MV-4-11 (cell line): ENCODE measurements at places on chromosomes 16 and 17.
A peak's percentile ranks its signal among the peaks of the same experiment; 100 is the strongest.

DNA sequence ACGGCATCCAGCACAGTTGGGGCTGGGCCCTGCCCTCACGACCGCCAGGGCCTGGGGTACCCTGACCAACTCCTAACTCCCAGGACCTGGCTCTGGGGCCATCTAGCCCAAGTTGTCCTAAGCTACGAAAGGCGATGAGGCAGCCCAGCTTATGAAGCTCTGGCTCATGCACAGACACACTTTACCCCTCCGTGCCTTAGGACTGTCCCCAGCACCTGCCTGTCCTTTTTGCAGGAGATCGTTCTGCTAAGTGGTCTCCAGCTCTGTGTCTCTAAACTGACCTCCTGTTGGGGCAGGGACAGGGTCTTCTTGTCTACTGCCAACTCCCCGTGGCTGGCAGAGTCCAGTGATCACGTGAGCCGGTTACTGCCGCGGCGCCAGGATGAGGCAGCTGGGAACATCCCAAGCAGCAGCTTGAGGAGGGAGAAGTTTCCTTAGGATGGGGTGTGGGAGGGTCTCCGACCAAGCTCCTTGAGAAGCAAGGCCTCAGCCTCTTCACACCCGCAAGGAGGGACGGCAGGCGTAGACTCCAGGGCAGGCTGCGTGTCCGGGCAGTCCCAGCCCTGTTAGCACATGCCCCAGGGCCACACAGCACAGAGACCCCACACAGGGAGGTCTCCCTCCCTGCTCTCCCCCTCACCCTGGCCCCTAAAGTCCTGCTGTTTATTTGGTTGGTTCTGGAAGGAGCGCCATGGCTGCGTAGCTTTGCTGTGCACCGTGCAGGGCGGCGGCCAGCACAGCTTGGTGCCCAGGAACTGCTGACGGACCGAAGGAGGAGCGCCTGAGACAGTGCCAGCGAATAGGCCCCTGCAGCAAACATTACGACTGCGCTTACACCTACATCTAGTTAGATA, 16.4 kb upstream of the METRNL start:
- no peak for DNase-seq

- peak; percentile 80 for DNase-seq
Observed at GRCh38 chr16:66478733-66479511, 51.8 kb downstream of the BEAN1 start.

DNA sequence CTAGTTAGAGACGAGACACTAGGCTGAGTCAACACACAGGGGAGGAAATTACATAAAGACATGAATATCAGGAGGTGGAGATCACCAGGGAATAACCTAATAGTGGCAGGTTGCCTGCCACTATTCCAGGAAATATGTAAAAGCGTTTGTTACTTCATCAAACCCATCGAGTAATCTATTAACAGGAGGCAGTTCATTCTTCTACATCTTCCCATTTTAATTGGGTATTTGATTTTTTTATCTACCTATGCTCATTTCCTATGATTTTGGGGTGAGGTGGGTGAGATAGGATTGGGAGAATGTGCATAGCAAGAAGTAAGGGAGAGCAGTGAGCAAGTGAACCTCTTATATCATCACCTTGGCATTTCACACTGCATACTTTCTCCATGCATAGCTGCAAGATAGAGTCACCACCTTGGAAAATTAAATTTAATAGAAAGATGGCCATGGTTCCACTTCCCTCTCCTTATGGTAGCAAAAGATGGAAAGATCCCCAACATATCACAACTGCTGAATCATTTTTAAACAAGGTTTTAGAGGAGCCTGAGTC, 312.2 kb downstream of the TMEM114 start:
- no peak for DNase-seq

- no peak for DNase-seq
Observed at GRCh38 chr17:2453325-2453724, 52.5 kb upstream of the MNT start.

DNA sequence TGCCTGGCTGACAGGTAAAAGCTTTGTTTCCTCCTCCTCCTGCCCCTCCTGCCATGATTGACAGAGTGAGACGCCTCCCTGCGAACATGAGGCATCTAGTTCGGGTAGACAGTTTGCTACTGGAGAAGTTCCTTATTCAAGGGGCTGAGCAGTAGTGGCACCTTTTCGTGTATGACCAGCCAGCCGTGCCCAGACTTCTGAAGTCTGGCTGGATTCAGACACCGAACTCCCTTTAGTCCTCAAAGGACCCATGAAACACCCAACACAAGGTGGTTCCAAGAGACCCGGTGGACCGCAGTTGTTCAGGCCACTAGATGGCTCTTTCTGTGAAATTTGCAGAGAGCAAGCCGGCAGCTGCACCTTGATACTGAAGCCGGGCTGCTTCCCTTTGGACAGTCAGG, 192.8 kb downstream of the XYLT1 start:
- DNase-seq = no peak

DNA sequence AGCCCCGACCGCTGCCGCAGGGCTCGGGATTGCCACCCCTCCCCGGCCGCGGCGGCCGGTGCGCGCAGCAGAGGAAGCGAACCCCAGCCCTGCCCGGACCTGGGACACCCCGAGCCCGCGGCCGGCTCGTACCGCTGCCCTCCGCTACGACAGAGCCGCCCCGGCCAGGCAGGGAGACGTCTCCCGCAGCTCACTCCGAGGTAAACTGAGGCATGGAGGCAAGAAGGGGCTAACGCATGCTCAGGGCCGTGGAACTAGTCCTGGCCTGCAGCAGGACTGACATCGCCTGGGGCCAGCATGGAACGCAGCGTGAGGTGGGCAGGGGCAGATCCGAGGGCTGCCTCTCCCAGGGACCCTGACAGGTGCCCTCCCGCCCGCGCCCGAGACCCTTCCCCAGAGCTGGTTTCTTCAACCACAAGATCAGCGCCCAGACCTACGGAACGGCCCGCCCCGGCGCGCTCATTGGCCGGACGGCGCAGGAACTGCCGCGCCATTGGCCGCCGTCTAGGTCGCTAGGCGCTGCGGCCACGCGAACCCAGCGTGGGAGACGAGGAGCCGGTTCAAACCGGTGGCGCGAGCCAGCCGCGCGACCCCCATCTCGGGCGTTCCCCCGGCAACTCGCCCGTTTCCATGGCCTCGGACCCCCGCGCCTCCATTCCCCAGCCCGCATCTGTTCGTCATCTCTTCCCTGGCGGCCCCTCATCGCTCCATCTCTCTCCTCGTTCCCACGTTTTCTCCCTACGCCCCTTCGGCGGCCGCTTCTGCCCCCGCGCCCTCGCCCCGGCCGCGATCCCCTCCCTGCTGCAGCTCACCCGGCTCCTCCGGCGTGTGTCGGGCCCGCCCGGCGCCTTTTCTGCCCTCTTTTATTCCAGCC, at the start of gene SLC43A2:
Gene SLC43A2 (minus strand): TSS at position 853 of the 874 bp plus-strand sequence. CDS start 960 bp downstream, outside the sequence.
- peak; percentile 80 for DNase-seq

- DNase-seq = no peak
Observed at GRCh38 chr16:86597880-86598606, 19.7 kb downstream of the FOXL1 start.
